NCI-H226 (cell line): ENCODE measurements at places on chromosomes 5 and 9.

GRCh38 chr9:6959270-6960000, 201.7 kb downstream of the KDM4C start:
- DNase-seq, result no peak

DNA sequence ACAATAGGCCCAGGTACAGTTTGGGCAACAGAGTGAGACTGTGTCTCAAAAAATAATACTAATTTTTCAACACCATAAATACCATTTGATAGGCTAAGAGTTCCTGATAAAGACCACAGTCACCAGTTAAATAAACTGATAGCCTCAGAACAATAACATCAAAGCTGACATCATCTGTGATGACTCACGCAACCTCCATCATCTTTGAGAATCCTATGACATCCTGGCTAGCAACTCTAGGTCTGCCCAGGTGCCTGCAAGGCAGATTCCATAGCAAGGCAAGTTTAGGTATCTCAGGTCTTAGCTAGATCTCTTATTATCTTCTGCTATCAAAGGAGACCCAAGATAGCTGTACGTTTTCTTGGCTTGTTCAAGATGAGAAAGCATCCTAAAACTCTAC, 30.5 kb upstream of the UBAP2 start:
- DNase-seq, result peak; percentile 53

- peak; percentile 92 for DNase-seq
Measured at GRCh38 chr9:35510754-35511428, 21.0 kb downstream of the RUSC2 start.

DNA sequence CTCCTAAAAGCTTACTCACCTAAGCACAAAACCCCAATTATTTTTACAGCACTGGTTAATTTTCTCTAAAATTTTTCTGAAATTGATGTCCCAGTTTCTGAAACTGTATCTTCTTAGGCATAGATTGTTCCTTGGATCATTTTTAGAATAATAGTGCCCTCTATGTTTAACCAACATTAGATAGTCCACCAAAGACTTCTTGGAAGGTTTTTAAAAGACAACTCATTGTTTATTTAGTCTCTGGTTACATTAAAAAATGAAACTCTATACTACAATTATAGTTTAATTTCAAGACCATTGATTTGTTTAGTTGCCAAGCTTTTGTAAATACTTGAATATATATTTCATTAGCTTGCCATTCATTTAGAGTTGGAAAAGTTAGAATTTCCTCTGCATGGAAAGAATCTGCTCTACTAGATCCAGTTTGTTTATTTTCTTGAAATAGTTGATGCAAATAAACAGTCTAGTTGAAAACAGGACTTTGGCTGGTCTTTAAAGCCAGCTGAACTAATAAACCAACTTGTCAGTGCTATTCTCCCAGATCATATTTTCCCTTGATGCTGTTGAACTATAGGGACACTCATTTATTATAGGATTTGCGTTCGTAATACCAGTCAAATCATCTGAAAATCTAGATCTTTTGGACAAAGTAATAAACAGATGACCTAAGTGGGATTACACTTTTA, 990.5 kb downstream of the TLE1 start:
- DNase-seq, result no peak

DNA sequence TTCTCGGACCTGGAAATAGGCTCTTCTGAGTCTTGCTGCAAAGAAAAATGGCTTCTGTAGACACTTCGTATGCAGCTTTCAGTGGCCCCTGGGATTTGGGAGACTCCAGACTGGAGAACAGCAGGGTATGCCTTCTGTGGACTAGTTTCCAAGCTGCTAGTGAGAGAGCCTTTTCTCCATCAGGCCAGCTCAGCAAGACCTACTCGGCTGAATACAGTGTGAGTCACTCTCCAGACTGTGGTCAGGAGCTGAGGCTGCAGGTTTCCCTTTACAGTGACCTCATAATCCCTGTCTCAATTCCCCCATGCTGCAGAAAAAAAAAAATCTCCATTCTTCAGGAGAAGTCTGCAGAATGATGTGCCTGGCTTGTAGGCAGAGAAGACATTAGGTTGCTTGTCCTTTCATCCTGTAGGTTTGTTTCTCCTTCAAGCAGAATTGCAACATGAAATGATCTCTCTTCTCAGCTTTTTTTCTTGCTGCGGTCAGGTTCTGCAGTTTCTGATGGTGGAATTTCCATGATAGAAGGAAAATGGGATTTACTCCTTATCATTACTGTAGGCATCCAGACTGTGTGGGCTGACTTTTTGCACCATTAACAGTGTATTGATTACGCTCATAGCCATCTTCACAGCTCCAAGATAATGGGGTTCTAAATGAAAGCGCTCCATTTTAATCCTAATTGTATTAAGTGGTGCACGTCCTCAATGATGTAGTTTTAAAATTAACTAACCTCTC, 78.3 kb upstream of the TNFSF8 start:
- peak; percentile 80 for DNase-seq

- DNase-seq, result peak; percentile 25
Measured at GRCh38 chr5:80711938-80712337, 57.2 kb upstream of the DHFR start.

GRCh38 chr9:7045361-7045760, 287.6 kb downstream of the KDM4C start:
- no peak for DNase-seq

DNA sequence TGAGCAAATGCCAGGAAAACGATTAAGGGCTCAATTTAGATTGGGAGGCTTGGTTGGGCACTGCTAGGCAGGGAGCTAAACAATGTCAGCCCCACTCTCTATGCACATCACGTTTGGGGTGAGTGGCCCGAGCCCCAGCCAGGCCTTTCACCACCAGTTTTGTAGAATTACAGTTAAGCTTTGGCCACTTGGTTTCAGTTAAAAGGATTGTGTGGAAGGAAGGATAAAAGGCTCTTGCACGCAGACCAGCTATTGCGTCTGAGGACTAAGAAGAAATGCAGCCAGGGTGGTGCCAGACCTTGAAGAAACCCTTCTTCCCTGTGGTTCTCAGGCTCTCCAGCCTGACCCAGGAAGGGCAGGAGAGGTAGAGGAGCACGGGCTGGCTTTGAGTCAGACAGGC, 125.3 kb upstream of the SLC44A1 start:
- no peak for DNase-seq

GRCh38 chr5:144298658-144299057, 128.0 kb downstream of the KCTD16 start:
- no peak for DNase-seq

DNA sequence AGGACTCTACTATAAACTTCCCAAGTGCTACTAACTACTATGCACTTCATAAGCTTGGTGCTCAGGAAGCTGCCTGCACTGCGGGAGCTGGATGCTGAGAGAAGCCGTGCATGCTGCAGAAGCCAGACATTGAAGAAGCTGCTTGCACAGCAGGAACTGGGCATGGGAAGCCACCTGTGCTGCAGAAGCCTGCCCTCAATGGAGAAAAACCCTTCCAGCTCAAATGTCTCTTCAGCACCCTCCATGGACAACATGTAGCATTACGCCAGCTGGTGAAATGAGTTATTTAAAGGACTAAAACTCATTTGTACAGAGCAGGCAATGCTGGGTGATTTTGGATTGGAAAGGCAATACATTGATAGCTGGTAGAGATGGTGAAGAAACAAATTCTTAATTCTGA, 247.2 kb downstream of the KIF4B start:
- DNase-seq, result no peak

GRCh38 chr5:178194026-178194425, 6.9 kb upstream of the GMCL2 start:
- DNase-seq, result no peak

- DNase-seq, result no peak
Measured at GRCh38 chr5:78830528-78831046, 154.5 kb downstream of the ARSB start.

DNA sequence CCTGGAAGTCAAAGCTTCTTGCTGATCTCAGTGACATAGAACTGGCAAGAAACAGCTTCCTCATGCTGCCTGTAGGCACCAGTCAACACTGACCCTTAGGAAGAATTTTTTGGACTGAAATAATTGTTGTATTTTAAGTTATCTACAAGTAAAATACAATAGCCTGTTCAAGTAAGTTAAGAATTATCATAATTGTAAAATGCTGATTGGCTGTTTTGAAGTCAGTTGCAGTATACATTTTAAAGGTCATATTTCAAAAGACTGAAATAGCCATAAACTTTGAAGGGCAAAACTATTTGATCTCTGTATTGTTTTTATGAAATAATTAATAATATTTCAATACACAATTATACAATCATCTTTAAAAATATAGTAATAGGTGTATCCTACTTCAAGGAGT, 794.9 kb downstream of the MAT2B start:
- DNase-seq, result no peak
